ENCODE measurements at places on chromosomes 2 and 18.
A peak's percentile ranks its signal among the peaks of the same experiment; 100 is the strongest.

- no peak for DNase-seq
These were observed 541.9 kb downstream of the TMX3 start for GRCh38 chr18:68172842-68173549.

DNA sequence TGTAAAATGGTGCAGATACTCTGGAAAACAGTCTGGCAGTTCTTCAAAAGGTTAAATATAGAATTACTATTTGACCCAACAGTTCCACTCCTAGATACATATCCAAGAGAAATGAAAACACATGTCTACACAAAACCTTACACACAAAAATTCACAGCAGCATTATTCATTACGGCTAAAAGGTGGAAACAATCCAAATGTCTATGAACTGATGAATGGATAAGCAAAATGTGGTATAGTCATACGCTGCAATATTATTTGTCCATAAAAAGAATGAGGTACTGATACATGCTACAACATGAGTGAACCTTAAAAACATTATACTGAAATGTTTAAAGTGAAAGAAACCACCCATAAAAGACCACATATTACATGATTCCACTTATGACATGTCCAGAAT, 4.0 kb downstream of the CYP27C1 start:
- no peak for DNase-seq

DNA sequence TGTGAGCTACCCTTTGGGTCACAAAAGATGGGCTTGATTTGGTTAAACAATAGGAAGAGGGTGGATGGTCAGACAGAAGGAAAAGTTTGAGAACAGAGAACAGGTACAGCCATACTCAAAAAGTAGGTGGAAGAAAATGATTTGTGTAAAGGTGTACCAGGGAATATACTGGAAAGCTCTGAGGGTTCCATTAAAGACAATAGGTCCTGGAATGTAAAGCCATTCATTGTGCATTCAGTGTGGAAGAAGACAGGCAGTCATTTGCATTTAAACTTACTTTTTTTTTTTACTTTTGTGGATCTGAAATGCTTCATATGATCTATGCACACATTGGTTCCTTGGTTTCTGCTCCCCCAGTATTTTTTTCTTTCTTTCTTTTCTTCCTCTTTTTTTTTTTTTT, 581.4 kb upstream of the PIK3C3 start:
- DNase-seq, result no peak

DNA sequence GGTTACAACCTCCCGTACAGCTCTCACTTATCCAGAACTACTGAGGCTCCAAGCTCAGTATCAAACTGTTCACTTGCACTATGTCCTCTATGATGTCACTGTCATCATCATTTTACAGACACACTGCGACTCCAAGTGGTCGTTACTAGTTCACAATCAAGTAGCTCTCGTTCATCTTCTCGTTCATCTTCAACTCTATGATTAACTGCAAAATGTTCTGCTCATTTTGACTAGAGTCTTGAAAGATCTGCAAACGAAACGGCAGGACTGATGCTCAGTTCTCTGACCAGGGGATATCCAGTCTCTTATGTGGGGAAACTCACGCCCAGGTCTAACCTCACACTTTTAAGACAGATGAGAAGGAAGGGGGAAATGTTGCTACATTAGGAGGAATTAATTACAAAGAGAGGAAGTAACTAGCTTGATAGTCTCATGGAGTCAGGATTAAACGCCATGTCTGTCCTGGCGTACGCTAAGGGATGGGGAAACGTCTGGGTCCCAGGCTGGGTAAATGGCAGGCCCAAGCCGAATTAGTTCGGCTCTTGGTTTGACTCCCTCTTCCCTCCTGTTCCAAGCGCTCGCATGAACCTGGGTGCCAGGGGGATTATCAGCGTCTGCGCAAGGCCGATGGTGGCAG, 794 bp upstream of the CHCHD5 start:
- DNase-seq, result no peak

- no peak for DNase-seq
These were observed 14.4 kb downstream of the NEMP2 start for GRCh38 chr2:190519975-190520767.

- DNase-seq, result peak; percentile 16
These were observed 1.6 kb downstream of the PKDCC start for GRCh38 chr2:42049221-42050009.

- DNase-seq, result no peak
These were observed 564.6 kb upstream of the PKDCC start for GRCh38 chr2:41483226-41483625.

- no peak for DNase-seq
These were observed 95.2 kb upstream of the RAB6C start for GRCh38 chr2:129884221-129884786.

DNA sequence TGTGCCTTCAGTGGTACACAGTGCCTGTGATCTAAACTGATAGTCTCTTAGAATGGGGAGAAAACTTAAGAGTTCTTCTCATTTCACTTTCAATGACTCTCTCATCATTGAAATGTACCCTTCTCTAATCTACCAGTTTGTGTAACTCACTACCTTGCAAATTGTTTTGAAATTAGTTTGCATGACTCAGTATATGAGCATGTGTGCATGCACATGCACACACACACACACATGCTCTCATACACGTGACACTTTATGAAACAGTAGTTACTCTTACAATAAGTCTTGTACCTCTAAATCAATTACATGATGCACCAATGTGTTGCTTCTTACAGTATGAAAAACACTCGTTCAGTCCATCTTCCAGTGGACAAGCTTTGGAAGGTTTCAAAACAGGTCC, 10.6 kb downstream of the LYPD6B start:
- no peak for DNase-seq

DNA sequence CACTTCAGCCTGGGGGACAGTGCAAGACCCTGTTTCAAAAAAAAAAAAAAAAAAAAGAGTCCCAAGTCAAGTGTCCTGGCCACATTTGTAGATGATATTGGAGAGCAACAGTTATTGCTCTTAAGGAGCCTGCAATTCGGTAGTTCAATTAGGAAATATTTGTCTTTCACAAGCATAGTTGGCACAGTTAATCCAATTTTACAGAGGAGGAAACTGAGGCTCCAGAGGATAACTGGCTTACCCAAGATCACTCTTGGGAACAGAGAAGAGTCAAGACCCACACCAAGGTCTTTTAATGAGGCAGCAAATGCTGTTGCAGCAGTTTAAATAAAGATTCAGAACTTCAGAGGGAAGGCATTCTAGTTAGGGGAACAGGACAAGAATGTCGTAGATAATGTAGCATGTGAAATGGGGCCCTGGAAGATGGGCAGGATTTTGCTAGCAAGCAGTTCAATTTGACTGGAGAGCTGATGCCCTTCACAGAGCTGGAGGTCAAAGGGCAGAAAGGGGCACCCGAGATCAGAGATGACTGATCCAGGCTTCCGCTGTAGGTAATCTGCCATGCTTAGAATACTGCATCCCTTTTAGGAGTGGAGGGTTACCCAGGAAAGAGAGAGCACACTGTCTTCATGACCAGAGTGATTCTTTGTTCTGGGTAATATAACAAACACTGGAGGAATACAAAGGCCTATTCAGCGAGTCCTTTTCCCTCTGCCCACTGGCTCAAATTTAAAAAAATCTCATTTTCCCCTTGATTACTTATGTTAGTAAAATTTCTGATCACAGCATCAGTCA, 3.0 kb downstream of the NPC1 start:
- DNase-seq, result no peak

DNA sequence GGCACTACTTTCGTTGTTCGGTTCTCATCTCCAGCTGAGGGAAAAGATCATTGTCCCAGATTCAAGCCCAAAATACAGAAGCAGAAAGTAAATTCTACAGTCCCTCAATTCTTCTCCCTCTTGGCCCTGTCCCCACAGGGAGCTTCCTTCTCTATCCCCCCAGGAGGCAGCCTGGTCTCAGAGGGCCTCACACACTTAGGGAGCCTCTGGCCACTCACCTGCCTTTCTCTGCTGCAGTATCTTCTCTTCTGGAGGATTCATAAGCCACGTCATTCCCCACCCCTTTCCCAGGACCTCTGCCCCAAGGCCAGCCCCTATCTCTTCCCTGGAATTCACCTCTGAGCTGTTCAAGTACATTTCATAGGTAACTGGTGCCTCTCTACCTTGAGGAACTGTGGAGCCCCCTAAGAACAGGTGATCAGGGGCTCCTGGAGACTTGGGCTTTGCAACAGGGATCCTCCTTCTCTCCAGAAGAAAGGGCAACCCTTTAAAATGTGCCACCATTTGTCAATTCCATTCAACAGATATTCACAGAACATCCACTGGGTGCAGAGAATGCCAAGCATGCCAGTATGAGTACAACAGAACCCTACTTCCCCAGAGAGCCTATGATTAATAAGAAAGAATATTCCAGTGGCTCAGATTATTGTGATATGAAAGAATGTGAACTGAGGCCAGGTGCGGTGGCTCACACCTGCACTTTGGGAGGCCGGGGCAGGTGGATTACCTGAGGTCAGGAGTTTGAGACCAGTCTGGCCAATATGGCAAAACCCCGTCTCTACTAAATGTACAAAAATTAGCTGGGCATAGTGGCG, 72.9 kb downstream of the CIB4 start:
- no peak for DNase-seq

DNA sequence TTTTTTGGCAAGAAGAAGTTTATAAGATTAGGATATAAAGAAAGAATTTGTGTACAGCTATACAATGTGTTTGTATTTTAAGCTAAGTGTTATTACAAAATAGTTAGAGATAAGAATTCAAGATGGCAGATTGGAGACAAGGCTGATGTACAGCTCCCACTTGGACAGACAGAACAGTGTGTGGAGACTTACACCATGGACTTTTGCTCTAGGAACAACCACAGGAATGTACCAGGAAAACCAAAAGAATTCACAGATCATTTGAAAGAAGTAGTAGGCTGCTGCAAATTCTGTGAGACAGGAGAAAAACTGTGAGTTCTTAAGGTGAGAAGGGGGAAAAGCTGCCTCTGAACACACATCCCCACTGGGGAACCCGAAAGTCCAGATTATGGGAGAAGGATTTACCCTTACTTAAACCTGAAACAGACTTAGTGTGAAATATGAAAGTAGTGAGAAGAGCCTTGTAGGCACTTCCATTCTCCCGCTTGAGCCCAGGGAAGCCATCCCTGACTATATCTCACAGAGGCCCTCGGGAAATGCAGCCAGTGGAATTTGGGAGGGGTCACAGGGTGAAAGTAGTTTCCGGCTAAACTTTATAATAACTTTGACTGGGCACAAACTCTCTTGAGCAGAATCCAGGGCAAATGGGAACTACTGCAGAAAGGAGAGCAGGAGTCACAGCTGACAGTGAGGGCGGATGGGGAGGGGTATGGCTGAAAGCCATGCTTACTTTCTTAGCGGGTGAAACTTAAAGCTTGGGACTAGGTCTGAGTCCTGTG, 11.6 kb upstream of the RPRD1A start:
- DNase-seq, result no peak

GRCh38 chr2:160324161-160324800, 124.2 kb upstream of the ITGB6 start:
- no peak for DNase-seq

DNA sequence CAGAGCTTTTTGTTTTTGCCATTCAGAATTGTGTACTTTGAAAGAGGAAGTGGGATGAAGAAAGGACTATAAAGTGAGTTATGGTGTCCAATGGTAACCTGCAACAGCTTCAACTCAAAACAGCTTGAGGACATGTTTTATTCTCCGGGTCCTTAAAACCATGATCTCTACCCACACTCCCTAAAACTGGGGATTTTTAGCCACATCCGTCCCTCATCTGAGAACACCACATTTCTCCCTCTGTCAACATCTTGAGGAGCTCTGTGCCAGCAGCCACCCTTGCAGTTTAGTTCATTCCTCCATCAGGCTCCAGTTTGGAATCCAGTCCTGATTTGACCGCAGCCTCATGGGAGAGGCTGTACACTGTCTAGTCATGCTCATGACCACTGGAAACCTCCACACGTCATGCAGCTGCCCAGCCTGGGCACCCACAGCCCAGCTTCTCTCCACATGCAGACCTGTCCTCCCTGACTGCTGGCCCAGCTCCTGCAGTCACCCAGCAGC, 62.6 kb downstream of the C18orf63 start:
- no peak for DNase-seq

GRCh38 chr2:10097352-10098148, 17.3 kb upstream of the CYS1 start:
- DNase-seq, result no peak

DNA sequence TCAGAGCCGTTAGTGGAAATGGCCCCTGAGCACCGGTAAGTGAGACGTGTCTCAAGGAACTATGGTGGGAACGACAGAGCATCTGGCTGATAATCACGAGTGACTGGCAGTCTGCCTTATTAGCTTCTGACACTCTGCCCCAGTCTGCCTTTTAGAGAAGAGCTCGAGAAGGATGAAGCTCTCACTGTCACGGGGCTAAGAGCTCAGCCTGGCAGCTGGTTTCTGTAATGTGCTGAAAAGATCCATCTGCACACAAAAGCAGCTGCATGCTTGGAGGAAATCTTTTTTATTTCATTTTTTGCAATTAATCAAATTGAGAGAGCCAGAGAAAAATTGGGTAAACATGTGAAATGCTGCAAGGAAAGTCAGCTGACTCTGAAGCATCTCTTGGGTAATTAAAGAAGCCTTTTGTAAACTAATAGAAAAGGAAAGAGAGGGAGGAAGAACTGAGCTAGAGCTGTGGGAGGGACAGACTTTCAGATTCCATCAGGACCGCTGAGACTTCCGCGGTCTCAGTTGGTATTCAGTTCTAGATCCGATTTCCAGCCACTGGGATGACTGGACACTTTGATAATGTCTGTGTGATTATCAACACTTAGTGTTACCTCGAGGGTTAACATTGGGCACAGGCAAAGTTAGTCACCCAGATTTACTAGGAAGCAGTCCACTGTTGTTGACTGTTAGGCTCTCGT, 24.4 kb downstream of the MBP start:
- DNase-seq, result no peak

- no peak for DNase-seq
These were observed 2.0 kb downstream of the SNORC start for GRCh38 chr2:232871835-232872736.

GRCh38 chr2:33583194-33583938, 15.7 kb downstream of the FAM98A start:
- DNase-seq, result peak; percentile 5

GRCh38 chr2:169928463-169928864, 101.2 kb downstream of the UBR3 start:
- DNase-seq, result peak; percentile 26

DNA sequence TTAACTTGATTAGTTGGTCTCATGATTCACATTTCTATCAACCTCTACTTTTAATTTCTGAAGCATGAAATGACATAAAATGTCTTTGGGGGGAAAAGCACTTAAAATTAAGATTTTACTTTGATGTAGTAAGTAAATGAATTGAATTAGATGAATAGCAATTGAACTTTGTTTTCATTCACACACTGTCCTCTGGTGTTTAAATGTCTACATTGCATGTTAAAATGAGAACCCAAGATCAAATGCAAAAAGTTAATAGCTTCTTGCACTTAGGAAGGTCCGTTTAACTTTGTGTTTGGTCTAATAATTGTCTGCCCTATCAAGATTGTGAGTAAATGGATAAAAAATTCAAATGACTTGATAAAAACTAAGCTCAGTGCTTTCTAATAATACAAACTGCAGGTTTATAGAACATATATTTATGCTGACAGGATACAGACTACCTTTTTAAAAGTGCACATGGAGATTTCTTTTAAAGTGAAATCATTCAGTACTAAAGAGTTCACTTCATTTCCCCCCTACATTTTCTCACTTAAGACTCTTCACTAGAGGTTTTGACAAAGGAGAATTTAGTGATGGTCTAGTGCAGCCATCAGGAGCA, 156.2 kb upstream of the NABP1 start:
- DNase-seq, result no peak
